ENCODE measurements at places on chromosomes 11 and 22.

GRCh38 chr11:67242548-67242947 is 23.7 kb upstream of the GRK2 start:
- no peak for DNase-seq

DNA sequence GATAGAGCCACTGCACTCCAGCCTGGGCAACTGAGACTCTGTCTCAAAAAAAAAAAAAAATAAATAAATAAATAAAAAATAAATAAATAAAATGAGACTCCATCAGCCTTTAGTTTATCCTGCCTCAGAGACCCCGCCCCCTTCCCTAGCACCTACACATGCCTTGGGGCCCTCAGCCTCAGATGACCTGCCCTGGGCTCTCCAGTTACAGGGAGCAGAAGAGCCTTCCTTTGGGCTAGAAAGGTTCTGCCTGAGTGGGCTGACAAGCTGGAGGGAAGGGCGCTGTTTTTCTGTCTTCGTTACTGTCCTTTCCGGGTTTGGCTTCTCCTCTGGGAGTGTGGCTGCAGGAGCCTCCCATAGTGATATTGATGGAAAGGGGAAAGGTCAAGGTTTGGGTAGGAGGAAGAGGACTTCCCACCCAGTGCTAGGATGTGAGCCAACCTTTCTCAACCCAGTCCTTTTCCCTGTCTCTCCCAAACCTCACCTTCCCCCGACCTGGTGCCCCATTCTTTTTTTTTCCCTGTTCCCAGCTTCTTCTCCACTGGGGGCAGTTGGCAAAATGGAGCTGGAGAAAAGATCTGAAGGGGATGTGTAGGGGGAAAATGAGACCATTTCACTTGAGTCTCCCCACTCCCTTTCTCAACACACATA is 1.5 kb upstream of the SF3B2 start:
- no peak for DNase-seq

DNA sequence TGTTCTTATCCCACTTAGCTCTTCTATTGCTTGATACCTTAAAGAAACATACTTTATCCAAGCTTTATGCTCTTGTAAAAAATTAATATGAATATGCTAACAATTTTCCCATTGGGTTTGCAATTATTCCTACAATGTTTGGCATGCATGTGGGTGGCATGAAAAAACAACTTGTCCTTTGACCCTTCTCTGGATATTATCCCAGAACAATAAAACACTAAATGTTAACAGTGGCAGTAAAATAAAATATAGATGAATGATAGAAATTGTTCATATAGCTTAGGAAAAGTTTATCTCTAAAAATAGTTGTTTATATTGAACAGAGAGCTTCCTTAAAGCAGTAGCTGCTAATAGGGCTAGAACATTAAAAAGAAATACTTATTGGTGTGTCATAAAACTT is 860.5 kb upstream of the LRRC4C start:
- no peak for DNase-seq

GRCh38 chr11:113073290-113073953 is 112.2 kb downstream of the NCAM1 start:
- DNase-seq: no peak

DNA sequence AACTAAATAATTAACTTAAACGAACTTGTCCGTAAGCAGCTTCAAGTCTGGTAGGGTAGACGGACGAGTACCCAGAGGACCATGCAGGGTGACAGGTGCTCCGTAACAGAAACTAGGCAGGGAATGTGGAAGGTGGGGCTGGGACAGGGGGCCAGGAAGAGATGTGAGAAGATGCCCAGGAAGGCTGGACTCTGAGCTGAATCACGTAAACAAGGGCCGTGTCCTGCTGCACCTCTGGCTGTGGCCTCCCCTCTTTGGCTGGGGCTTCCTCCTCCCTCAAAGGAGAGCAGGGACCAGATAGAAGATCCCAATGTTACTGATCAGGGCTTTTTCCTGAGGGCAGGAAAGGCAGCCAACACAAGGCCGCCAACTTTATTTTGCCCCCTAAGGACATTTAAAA is 47.9 kb downstream of the PACSIN2 start:
- DNase-seq: no peak

DNA sequence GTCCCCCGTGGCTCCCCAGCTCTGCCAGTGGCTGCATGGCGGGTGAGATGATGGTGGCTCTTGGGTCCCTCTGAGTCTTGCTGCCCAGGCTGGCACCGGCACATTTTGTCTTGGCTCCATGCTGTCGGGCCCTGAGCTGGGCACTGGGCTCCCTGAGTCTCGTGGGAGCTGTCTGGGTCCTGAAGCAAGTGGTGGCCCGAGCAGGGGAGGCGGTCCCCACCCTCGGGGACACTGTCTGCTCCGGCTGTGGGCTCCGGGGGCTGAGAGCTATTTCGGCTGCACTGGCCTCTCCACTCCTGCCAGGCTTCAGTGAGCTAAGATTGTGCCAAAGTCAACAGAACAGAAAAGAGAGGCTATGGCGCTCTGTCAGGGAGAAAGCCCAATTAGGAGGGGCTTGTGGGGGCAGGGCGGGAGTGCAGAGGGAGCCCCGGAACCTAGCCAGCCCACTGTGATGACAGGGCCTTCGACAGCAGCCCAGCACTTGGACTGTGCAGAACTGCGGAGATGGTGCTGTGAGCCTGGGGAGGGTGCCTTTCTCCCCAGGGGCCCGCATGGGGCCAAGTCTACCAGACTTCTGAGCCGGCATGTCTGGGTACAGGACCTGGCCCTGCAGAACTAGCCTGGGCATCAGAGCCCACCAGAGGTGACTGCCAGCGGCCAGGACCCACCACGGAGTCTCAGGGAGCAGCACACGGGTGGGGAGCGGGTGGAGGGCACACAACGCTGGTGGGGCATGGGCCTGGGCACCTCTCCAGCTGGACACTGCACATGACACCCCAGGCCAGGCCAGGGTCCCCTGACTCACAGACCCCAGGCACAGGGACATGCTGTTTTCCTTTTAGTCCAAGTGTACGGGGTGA is 38.0 kb downstream of the RTN4R start:
- DNase-seq: no peak

GRCh38 chr11:65420979-65421793 is 1.4 kb upstream of the NEAT1 start:
- DNase-seq: peak; percentile 91

GRCh38 chr11:99019696-99020095 is 1.1 kb upstream of the CNTN5 start:
- no peak for DNase-seq

GRCh38 chr11:95736809-95737208 is 52.8 kb downstream of the FAM76B start:
- no peak for DNase-seq

- DNase-seq: no peak
These were observed 129.7 kb upstream of the CSNK2A3 start for GRCh38 chr11:11482730-11483129.

DNA sequence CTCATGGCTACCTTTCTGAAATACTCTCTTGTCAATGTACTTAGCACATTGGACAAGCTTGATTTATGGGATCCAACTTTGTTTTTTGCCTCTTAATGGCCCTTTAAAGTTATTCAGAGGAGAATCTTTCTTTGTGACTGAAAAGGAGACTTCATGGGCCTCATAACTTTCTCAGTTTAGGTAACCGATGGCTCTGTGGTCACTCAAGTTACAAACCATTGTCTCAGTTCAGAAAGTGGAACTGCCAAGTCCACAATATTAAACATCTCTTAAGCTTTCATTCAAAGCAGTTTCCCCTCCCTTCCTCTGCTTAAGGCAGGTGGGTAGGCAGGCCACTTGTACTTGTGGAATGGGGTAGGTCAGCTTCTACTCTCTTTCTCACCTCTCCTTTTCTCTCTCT is 12.3 kb upstream of the ARL14EP start:
- no peak for DNase-seq

DNA sequence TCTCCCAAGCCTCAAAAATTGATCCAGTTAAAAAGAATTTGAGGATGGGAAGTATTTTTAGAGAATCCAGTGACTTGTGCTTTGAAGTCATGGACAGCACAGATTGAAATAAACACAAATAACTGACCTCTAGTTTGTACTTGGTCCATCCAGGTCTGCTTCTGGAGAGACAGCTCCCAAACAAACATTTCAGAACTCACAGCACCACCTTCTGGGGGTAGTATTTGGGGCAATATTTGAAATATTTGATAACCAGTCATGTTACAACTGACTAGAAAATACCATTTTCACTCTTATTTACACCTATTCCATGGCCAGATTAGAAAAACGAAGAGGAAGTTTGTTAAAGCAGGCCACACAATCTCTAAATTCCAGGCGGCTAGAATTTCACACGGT is 56.2 kb downstream of the CTSC start:
- DNase-seq: no peak

DNA sequence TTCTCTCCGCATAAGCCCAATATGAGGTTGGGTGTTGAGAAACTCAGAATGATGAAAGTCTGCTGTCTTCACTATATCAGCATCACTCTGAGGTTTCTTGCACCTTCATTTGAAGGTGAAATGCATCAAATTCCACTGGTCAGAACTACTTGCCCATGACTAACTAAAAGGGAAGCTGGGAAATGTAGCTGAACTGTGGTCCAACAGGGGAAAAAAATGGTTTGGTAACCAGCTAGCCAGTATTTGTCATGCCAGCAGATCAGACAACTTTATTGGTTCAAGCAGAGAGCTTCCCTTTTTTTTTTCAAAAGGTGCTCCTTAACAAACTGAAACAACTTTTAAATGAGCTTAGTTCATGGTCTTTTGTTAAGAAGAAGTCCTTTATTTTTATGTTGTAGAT is 14.2 kb upstream of the PIK3C2A start:
- no peak for DNase-seq

DNA sequence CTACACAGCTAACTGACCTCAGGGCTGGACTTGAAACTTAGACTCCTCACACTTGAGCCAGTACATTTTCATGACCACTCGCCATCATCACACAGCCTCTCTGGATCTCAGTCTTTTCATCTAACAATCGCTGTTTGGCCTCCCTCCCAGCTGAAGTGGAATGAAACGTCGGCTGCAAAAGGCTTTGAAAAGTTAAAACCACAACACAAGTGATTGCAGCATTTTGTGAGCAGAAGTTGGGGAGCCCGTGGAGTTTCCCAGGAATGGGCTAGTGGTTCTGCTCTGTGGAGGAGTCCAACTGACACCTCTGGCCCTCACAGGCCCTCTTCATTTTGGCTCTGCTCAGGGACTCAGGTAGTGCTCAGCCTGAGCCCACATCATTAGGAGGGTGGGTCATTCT is 35.9 kb upstream of the TRIM29 start:
- DNase-seq: peak; percentile 0

GRCh38 chr22:17060126-17060525 is 24.7 kb upstream of the IL17RA start:
- no peak for DNase-seq

DNA sequence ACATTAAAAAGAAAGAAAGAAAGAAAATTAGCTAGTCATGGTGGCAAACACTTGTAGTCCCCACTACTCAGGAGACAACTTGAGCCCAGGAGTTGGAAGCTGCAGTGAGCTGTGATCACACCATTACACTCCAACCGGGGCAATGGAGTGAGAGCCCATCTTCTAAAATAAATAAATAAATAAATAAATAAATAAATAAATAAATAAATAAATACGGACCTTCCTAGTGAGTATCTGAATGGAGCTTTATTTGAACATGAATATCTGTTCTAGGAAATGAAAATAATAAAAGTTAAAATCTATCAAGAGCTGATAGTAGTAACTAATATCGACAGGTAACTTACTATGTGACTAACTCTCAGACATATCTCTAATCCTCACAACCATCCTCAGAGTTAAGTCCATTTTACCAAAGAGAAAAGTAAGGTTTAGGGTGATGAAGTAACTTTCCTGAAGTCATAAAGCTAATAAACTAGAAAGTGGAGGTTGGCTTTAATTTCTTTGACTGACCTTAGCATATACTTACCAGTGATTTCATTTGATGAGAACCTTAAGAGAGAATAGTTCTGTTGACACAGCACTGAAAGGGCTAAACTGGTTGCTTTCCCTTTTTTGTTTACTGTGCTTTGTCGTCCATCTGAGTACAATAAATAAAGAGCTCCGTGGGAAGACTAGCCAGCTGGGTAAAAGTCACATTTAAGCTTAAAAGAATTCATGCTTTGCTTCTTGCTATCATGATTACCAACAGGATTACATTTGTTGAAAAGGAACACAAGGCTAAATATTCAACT is 22.4 kb downstream of the ENTHD1 start:
- DNase-seq: no peak

DNA sequence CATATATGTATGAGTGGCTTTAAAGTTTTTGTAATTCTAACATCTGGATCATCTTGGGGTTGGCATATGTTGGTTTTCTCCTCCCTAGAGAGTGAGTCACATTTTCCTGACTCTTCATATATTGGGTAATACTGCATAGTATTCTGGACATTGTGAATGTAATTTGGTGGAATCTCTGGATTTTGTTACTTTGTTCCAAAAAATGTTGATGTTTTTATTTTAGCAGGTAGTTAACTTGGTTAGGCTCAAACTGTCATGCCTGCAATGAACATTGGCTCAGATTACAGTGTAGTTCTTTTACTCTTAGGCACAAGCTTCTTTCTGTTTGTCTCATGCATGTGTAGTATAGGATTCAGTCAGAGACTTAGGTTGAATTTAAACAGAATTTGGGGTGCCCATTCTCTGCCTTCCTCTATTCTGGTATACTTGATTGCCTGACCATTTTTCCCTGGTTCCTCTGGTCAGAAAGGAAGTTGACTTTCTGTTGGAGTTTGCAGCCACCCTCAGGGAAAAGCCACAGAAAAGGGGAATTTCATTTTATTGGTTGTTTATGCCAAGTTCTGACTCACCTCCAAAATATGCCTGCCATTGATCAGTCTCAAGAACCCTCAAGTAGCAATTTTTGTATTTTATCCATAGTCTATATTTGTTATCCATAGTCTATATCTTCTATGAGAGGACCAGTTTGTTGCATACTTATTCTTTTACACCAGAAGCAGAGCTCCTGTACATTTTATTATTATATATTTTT is 151.7 kb downstream of the UVRAG start:
- no peak for DNase-seq

DNA sequence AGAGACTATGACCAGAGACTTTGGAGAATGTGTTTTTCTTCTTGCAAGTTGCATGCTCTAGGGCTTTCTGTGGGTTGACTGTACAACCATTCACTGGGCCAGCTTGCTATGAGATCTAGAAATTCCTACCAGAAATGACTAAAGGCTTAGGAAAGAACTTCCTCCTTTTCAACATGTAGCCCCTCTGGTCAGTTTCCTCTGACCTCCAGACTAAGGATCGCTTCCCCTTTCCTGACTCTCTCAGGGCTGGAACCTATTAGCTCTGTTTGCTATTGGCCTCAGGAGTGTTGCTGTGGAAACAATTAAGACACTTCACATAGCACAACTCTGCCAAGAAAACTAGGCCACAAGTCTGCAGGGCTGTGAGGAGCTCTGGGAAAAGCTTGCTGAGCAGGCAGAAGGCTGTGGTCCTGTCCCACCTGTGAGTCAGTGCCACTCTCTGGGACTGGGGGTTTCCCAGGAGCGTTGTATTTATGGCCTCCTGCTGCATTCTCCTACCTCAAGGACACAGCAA is 10.7 kb downstream of the CRY2 start:
- DNase-seq: no peak

- no peak for DNase-seq
These were observed 256.8 kb downstream of the INSC start for GRCh38 chr11:15371533-15371932.

- DNase-seq: no peak
These were observed 5.9 kb upstream of the FCHSD2 start for GRCh38 chr11:73147771-73148681.

- DNase-seq: no peak
These were observed 125.0 kb downstream of the CCDC81 start for GRCh38 chr11:86499723-86500129.

- DNase-seq: no peak
These were observed 17.4 kb downstream of the SUSD2 start for GRCh38 chr22:24198682-24199052.
